Bronchial smooth muscle cell (primary cell): ENCODE measurements at places on chromosomes 3 and 15. TPM values are rescaled to one million over a fixed set of nuclear protein-coding genes. Genes with fewer than 3 reads are reported as not detected.

Gene A4GNT
- total RNA-seq = not detected in 2 replicates

Gene GOLGA6L7
- total RNA-seq = not detected in 2 replicates

Gene CCR9
- not detected in 2 replicates for total RNA-seq

Gene TMEM42
- total RNA-seq = 18.1 and 21.3 TPM in 2 replicates

Gene FBXO40
- total RNA-seq = not detected in 2 replicates

Gene PTX3
- total RNA-seq = 89.6 and 107 TPM in 2 replicates

Gene CP
- 0.52 TPM in 1 of 2 replicates, not detected in the other for total RNA-seq

Gene SLC28A1
- total RNA-seq = not detected in 2 replicates

Gene EXOG
- total RNA-seq = 5.9 and 7.6 TPM in 2 replicates

Gene COL7A1
- total RNA-seq = 27.0 and 27.6 TPM in 2 replicates

Gene DAPK2
- 1.2 and 2.4 TPM in 2 replicates for total RNA-seq

Gene ZBTB20
- 11.3 and 12.0 TPM in 2 replicates for total RNA-seq

Gene SERP1
- total RNA-seq = 87.0 and 124 TPM in 2 replicates

Gene GOLGA6D
- total RNA-seq = under 0.01 TPM in 1 of 2 replicates, not detected in the other

Gene ACTRT3
- total RNA-seq = 6.6 and 7.1 TPM in 2 replicates

Gene CRBN
- total RNA-seq = 55.8 and 110 TPM in 2 replicates

Gene MINAR1
- total RNA-seq = 0.43 and 0.63 TPM in 2 replicates

Gene NEIL1
- 6.3 TPM in 2 replicates for total RNA-seq

Gene SEC61A1
- 229 and 287 TPM in 2 replicates for total RNA-seq

Gene GOLGA8H
- total RNA-seq = 0.16 and 0.17 TPM in 2 replicates

Gene ALDH1A2
- 1.4 and 1.6 TPM in 2 replicates for total RNA-seq

Gene GPD1L
- 10.5 and 13.9 TPM in 2 replicates for total RNA-seq

Gene DGKG
- 2.5 TPM in 1 of 2 replicates, not detected in the other for total RNA-seq

Gene TM4SF4
- 0.16 TPM in 1 of 2 replicates, not detected in the other for total RNA-seq

Gene MST1R
- 0.32 and 0.86 TPM in 2 replicates for total RNA-seq

Gene TBCCD1
- total RNA-seq = 9.0 and 10.6 TPM in 2 replicates

Gene SYNPR
- not detected in 2 replicates for total RNA-seq

Gene CPN2
- total RNA-seq = not detected in 2 replicates

Gene GOLGA8J
- 0.09 TPM in 1 of 2 replicates, not detected in the other for total RNA-seq

Gene NOX5
- total RNA-seq = 0.63 and 1.8 TPM in 2 replicates

Gene SEMA3F
- total RNA-seq = 2.1 and 4.7 TPM in 2 replicates

Gene TTLL13
- 0.09 and 0.16 TPM in 2 replicates for total RNA-seq
